ENCODE measurements at places on chromosomes 13 and 19.
A peak's percentile ranks its signal among the peaks of the same experiment; 100 is the strongest.

- DNase-seq, result peak; percentile 48
Observed at GRCh38 chr19:55068950-55069864, 6.3 kb upstream of the RDH13 start.

DNA sequence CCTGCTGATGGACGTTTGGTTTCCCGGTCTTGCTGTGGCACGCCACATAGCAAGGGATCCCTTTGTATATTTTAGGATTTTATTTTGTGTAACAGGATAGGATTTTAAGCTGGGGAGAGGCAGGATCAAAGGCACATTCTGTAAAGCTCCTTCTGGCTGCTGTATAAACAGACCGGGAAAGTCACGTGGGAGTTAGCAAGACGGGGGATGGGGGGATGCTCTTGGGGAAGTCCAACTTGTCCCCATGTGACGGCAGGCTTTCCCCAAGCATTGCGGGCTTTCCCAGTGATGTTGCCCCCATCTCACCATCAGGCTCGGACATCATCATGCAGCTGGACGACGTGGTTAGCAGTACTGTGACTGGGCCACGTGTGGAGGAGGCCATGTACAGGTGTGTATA lies 5.8 kb downstream of the QTRT1 start:
- DNase-seq, result peak; percentile 88

GRCh38 chr13:44920013-44920412 lies 69.3 kb downstream of the NUFIP1 start:
- DNase-seq, result no peak

GRCh38 chr13:45015300-45015699 lies 26.0 kb downstream of the GPALPP1 start:
- DNase-seq, result no peak

GRCh38 chr13:25649001-25649633 lies 277.3 kb downstream of the ATP8A2 start:
- DNase-seq, result no peak

DNA sequence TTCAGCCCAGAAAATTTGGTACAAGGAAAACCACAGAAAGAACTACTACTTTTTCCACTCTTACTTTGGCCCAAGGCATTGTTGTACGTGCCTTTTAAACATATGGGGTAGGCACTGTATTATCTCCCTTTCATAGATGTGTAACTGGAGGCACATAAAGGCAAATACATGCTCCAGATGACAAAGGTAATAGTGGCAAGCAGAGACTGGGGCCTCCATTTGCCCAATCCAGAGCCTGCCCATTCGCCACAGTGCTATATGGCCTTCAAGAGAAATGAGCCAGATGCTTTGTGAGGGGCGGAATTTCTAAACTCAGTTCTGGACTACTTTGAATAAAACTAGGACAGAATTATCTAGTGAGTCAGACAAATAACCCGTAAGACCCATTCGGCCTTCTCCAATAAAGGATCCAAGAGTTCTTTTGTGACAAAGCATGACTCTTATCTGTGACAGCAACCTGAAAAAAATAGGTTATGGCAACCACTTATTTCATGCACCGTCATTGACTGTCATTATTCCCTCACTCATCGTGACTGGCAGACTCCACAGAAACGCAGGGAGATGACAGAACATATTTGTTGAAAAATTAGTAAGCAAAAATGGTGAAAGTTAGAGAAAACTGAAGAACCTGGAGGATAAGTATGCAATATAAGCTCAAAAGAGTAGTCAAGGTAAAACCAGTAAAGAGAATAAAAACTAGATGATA lies 712.0 kb upstream of the GPC6 start:
- DNase-seq, result no peak

GRCh38 chr13:32902029-32902780 lies 114.0 kb upstream of the KL start:
- DNase-seq, result no peak

- DNase-seq, result peak; percentile 54
Observed at GRCh38 chr13:62119739-62120700, 704.4 kb upstream of the PCDH20 start.

- no peak for DNase-seq
Observed at GRCh38 chr13:97538203-97538602, 104.2 kb downstream of the RAP2A start.

- DNase-seq, result no peak
Observed at GRCh38 chr13:98374750-98375149, 197.7 kb upstream of the RNF113B start.

- DNase-seq, result peak; percentile 47
Observed at GRCh38 chr19:10271543-10272086, 695 bp downstream of the ICAM1 start.

- no peak for DNase-seq
Observed at GRCh38 chr13:66922444-66922843, 307.7 kb downstream of the PCDH9 start.

- no peak for DNase-seq
Observed at GRCh38 chr19:33279430-33280350, 22.6 kb downstream of the CEBPA start.

- DNase-seq, result peak; percentile 96
Observed at GRCh38 chr19:15432629-15433518, 14.1 kb upstream of the AKAP8L start.

- no peak for DNase-seq
Observed at GRCh38 chr13:113091891-113092775, 13.5 kb upstream of the F7 start.

DNA sequence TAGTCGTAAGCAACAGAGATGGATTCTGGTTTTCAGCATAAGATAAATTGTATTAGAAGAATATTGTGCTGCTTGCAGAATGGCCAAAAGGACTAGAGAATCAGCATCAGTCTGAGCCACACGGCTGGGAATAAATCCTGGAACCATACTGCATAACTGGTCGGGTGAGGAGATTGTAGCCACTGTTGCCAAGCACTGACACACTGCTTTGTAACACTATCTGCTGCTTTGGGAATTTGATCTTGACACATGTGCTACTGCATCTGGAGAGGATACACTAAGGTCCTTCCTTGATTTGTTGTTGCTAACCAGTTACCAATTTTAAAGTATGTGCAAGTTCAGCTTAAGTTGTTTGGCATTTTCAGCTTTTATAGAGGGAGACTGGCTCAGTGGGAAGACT lies 1.9 kb downstream of the HNRNPA1L2 start:
- peak; percentile 20 for DNase-seq

- DNase-seq, result peak; percentile 77
Observed at GRCh38 chr19:12647490-12648071, 19.0 kb downstream of the MAN2B1 start.

- DNase-seq, result no peak
Observed at GRCh38 chr13:33793726-33794125, 24.2 kb upstream of the RFC3 start.

DNA sequence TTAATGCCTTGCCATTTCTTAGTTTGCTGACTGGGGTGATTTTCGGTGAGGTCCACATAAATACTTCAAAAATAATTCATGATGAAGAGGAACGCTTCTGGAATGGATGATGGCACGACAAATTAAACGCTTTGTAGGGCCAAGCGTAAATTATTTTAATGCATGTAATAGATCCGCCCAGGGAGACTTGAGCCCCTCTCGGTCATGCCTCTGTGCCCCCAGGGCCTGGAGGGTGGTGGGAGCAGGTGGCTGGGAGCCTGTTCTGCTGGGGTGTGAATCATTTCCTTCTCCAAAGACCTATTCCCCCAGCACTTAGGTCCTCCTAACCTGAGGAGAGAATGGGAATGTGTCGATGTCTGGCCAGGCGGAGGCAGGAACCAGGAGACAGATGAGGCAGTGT lies 350.6 kb downstream of the ZNF536 start:
- DNase-seq, result no peak

GRCh38 chr13:49976314-49977258 lies 20.3 kb upstream of the TRIM13 start:
- DNase-seq, result peak; percentile 92
